ENCODE measurements at places on chromosomes 2 and 18.
A peak's percentile ranks its signal among the peaks of the same experiment; 100 is the strongest.

- DNase-seq = peak; percentile 29
Observed at GRCh38 chr2:129443235-129443864, 536.1 kb upstream of the RAB6C start.

GRCh38 chr2:60484133-60484645 lies 69.3 kb downstream of the BCL11A start:
- no peak for DNase-seq

- peak; percentile 76 for DNase-seq
Observed at GRCh38 chr2:112055730-112056625, 909 bp downstream of the TMEM87B start.

- DNase-seq = no peak
Observed at GRCh38 chr2:112787729-112788393, 3.6 kb upstream of the IL1A start.

DNA sequence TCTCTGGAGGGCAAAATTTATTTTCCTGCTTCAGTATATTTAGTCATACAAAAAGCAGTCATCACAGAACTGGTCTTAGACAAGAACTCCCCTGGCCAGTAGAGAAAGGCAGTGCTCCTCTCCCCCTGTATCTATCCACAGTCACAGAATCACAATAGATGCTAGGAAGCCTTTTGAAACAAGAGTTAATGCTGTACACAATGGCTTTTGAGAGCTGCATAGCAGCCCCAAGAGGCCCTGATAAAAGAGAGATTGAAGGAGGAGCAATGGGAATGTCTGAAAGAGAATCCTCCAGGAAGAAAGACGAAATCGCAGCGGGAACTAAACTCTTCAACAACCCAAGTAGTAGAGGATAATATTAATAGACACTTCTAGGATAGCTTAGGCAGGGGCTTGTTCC lies 330.2 kb downstream of the RBM43 start:
- DNase-seq = no peak

DNA sequence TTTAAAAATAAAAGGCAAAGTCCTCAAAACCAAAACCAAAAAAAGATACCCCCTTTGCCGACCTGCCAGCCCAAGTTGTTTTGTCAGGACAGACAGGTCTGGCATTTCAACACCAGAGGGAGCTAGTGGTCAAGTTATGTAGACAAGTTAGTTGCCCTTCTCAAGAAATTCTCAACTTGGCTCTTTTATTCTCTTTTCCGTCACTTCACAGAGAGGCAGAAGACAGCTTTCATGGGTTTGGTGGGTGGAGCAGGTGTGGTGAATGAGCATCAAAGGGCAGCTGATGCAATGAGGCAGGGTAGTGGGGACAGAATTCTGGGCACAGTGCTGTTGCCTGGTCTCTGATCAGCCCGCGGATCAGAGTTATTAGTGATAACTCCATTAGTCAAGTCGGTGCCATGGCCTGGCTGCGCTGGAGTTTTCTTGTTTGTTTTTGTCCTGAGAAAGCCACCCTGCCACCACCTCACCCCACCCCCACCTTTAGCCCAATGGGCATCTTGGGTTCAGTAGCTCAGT lies 303.7 kb upstream of the EPAS1 start:
- peak; percentile 47 for DNase-seq

DNA sequence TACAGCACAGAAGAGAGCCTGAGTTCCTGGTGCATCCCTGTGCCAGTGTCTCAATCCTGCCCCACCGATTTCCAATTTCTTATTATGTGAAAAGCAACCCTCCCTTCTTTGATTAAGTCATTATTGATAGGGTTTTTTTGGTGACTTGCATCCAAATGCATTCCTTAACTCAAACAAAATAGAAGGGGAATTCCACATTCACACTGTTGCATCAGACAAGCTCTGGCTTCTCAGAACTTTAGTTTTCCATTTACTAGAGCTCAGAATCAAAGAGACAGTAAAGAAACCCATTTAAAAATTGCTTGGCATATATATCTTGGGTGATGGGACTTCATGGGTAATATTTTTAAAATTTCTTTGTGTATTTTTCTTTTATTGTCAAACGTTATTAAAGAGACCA lies 13.8 kb upstream of the TMEM200C start:
- DNase-seq = no peak

GRCh38 chr2:20506201-20506685 lies 59.4 kb downstream of the RHOB start:
- no peak for DNase-seq

DNA sequence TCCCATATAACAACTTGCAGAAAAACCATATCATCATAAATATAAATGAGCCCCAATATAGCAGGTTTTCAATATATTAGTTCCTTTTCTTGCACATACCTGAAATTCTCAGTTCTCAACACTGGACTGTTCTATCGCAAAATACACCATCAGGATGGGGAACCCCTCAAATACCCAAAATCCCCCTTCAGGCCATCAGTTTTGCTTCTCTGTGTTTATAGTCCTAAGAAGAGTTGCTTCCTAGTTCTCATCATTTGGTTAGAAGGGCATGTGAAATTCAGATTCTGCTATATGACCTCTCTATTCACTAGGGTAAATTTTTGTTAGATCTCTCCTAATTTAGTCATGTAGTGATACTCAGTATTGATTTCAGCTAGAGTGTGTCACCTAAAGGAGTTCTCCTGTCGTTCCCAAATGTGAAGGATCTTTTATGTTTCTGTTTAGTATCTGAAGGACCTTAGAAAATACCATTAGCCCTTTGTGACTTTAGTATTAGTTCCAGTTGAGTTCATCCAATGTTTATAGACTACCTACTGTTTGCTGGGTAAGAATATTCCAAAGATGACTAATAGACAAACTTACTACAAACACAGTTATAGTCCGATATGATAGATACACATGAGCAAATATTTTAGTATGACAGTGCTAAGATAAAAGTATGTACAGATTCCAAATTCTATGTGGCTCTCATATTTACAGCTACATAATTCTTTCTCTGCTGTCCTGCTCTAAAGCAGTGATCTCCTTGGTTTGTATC lies 115.8 kb downstream of the TTC27 start:
- no peak for DNase-seq

GRCh38 chr18:62957885-62958472 lies 242.6 kb downstream of the PHLPP1 start:
- no peak for DNase-seq

DNA sequence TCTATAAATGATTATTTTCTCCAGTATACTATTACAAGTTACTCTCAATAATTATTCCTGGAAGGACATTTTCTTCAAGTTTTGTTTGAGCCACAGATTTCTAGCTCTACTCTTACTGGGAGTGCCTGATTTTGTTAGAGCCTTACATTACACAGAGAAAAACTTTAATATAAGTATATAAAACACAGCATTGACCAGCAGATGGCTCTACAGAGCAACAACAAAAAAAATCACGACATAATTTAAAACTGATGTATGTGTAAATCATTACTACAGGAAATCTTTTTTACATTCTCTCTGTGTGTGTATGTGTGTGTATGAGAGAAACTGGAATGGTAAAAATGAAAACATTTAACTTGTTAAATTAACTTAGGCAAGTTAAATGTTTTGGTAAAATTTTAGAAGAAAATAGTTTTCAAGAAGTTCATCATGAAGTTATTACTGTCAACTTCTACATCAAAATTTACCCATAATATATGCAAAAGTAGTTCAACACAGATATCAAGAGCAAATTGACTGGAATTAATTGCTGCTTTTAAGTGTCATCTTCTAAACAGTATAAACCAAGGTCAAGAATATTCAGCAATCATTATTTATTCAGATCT lies 103.3 kb downstream of the MDH1 start:
- peak; percentile 10 for DNase-seq

Data from putamen (tissue), 1 donor.